Bone marrow (tissue), 2 donors: ENCODE measurements at places on chromosomes 3 and 15.

DNA sequence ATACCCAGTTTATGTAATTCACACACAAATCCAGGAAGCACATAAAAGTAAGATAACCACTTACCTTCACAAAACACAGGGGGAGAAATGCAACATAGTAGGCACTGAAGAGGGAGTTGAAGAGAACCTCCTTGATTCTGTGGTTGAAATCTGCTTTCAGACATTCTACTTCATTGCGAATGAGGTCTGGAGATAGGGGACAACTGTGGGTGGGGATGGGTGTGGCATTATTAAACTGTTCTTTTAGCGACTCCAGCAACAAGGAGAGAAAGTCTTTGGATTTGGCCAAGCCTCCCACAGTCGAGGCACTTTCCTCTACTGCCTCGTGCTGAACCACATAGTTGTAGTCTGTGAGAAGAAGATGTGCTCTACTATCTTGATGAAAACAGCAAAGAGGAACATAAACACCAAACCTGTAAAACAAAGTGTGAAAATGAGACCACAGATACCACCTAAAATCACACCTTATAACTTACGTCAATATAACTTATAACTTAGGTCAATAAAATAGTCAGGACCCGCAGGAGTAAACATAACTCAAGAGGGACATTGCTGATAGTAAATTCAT, 25.6 kb downstream of the TMEM39A start:
- no peak for DNase-seq

- DNase-seq: no peak
Measured at GRCh38 chr3:139797724-139798343, 120.1 kb upstream of the NMNAT3 start.

DNA sequence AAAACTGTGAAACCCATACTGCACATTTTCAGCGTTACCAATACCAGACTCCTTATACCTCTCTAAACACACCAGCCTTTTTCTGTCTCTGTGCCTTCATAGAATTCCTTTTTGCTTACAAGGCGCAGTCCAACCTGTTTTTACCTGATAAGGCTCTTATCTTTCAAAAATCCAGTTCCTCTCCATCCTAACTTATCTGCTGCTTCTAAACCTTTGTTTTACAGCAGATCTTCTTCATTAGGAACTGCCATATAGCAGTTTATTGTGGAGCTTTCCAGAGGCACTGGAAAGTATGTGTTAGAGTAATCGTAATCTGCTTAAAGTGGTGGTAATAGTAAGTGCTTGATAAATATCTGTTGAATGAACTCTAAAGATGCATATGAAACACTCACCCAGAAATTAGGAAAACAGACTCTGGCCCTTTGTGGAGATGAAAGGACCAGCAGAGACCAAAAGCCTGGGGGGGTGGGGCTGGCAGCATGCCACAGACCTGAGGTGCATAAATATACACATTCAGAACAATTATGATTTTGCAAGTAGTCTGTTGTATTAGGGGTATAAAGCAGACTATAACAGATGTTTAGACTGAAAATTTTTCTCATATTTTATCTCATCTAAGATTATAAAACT, 29.3 kb downstream of the PPP2R3A start:
- DNase-seq: no peak

DNA sequence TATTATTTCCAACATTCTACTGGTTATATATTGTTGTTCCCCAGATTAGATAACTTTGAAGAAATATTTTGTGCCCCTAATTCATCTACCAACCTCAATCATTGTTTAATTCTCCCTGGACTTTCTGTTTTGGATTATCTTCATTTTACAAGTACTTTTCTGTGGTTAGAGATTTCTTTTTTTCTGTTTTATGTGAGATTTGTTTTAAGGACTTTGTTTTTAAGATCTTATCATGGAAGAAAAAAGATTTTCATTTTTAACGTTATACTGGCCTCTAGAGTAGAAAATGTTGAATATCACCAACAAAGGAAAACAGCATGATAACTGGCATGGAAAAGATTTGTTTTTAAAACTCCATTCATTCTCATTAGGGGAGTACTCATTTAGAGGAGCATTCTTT, 210.9 kb upstream of the KCNMB2 start:
- no peak for DNase-seq

DNA sequence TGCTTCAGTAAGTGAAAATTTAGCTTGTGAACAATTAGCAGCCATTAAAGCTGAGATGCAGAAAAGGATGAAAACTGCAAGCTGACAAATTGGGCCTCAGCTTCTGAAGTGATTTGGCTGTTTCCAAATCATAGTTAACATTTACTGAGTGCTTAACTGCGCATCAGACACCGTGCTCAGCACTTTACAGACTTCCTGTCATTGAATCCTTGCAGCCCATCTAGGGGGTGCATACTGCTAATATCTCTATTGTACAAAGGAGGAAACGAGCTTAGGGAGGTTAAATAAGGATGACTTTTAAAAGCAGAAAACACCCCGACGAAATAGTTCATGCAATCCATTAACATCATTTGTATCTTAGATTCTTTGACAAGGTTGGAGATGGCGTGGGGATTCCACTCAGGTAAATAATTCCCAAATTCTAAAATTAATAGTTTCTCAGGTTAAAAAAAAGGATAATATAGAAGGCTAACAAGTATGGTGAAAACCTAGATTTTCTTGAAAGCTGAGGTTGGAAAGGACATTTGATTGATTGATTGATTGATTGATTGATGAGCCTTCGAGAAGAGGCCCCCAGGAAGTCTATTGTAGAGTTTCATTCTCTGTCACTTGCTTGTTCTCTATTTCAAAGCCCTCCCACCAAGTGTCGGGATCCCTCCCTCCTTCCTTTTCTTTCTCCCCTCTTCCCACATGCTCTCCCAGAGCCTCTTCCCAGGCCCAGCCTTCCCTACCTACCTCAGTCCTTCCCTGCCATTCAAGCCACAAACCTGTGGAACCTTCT, 23.5 kb upstream of the EPHB3 start:
- DNase-seq: no peak

DNA sequence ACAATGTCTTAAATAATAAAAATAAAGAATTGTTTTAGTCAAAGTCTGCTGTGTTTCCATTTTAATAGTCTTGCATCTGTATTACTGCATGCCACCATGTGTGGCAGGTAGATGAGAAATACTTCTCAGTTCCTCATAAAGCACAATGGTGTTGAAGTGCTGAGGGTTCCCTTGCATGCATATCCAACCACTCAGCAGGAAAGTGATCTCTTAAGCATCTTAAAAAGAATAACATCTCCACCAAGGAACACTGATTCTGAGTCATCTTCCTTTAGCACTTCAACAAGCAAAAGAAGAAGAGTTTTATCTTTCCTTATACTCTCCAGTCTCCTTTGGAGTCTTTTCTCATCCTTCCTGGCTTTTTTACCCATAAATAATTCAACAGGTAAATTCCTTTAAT, 602.0 kb downstream of the TBL1XR1 start:
- DNase-seq: no peak

- DNase-seq: no peak
Measured at GRCh38 chr3:7272203-7272602, 411.3 kb downstream of the GRM7 start.

DNA sequence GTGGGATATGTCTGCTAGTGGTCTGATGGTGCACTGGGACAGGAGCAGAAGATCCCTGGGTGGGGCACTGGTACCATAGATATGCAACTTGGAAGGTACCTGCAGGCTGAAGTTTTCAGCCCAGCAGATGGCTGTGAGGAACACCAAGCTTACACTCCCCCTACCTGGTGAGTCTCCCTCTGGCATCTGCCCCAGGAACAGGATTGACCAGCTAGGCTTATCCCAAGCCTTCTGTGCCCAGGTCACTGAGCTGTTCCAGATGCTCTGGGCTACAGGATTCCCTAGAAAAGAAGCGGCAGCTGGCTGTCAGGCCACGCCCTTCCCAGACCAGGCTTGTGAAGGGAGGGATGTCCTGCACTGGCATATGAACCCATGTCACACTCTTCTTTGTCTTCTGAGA, 1130.0 kb downstream of the NAALADL2 start:
- DNase-seq: no peak

GRCh38 chr15:38652183-38652794, 87.7 kb upstream of the RASGRP1 start:
- DNase-seq: no peak

DNA sequence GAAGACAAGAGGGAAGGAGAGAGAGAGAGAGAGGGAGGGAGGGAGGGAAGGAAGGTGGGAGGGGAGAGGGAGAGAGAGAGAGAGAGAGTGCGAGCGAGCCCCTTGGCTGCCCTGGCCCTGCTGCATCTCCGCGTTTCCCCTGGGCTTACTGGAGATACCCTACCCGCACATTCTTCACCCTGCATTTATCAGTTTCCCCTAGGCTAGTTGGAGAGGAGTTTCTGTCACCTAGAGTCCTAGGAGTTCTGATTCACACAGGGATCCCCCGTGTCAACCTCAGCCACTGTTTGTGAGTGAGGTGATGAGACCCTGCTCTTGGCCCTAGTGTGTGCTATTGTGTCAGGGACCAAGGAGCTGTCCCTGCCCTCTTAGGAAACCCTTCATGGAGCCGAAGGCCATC, 18.7 kb downstream of the BHLHE40 start:
- no peak for DNase-seq

GRCh38 chr3:99641982-99642381, 3.6 kb downstream of the COL8A1 start:
- DNase-seq: no peak

GRCh38 chr3:187286467-187287059, 5.0 kb downstream of the MASP1 start:
- DNase-seq: no peak

GRCh38 chr15:62896380-62896866, 146.1 kb upstream of the TPM1 start:
- DNase-seq: no peak

GRCh38 chr3:188624828-188625227, 470.9 kb downstream of the LPP start:
- no peak for DNase-seq

DNA sequence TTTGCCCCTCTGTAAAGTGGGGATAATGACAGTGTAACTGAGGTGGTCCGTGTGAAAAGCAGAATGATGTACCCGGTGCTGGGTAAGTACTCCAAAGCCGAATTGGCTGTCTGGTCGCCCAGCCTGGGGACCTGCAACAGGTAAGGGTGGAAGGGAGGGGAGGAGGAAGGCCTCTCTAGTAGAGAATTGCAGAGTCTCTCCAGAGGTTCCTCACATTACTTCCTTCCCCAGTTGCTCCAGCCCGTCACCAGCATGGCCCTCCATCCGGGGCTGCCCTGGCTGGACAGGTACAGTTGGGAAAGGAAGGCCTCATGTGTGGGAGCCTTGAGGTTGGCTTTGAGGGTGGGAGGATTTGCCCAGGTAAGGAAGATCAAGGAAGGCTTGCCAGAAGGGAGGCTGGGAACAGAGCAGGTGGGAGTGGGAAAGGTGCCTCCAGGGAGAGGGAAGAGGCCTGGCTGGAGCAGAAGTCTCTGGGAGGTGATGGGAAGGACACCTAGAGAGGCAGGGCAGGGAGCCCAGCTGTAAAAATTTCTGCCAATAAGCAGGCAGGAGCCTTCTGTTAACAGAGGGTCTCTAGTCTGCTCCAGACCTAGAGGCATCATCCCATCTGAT, 1.7 kb upstream of the PSTPIP1 start:
- no peak for DNase-seq

GRCh38 chr3:40337136-40338108, 27.9 kb downstream of the EIF1B start:
- DNase-seq: no peak

DNA sequence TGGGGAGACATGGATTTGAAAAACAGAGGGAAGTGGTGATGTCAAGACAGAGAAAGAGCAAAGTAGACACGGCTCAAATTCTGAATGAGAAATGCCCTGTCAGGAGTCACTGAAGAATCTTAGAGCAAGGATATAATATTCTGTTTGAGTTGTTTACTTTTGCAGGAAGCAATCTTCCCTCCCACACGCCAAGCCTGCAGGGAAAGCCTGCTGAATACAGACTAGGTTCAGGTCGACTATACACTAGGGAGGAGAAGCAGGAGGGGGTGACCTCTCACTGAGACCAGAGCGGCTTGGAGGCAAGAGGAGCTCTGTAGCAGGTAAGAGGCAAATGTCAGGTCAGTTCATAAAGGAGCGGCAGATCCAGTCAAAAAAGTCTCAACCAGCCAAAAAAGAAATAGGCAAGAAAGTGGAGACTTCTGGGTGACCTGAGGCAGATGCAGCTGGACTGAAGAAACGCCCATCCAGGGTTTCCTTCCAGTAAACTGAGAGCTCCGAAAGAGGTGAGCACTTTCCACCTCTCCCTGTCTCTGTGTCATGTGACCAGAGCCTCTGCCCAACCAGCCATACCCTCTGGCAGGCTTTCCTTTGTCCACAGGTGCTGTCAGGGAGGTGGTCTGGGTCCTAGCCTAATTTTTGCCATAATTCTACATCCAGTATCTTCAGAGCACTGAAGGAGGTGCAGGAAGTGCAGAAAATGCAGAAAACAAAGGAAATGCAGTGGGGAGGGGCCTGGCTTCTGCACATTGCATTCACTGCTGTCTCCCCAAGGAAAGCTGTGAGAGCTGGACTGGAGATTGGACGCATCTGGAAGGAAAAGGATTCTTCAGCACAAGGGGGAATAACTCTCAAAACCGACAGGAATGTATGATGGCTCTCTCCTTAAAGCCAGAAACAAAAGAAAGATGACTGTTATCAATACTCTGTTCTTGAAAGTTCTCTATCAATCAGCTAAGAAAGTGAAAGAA, 37.8 kb upstream of the CTXND1 start:
- no peak for DNase-seq

DNA sequence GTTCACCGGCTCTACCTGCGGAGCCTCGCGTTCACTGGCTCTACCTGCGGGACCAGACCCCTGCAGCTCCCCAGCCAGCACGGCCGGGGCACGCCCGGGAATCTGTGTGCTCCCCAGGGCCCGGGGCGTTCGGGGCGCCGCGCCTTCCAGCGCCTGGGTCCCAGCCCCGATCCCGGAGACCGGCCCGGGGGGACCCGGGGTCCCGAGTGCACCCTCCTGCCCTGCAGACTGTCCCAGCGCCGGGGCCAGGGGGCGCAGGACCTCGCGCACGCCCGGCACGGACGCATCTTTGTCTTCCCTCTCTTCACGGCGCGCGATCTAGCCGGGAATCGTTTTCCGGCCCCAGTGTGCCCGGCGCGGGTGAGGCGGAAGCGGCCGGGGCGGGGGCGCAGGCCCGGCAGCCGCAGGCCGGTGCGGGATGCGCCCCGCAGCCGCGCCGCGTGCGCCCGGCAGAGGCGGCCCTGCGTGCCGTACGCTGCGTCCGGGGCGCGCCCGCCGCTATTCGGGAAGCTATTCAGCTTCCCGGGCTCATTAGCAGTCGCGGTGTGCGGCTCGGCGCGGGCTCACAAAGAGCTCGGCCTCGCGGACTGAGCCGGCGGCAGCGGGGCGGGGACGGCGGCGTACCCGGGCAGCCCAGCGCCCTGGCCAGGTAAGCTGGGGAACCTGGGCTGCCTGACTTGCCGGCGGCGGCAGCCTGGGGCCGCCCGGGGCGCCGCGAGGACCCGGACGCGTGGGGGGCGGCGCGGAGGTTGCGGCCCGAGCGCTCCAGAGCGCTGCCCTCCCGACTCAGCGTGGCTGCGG, at the start of gene APBA2:
TSS of gene APBA2 (plus strand) at position 345 of the 801 bp plus-strand sequence. CDS start 167,911 bp downstream, outside the sequence.
- no peak for DNase-seq
